Stimulated activated CD8-positive, alpha-beta memory T cell treated with anti-CD3 and anti-CD28 coated beads, Interleukin-2, amount 100 ng/mL, for 1 hour (primary cell): ENCODE measurements at places on chromosomes 4 and X.
A peak's percentile ranks its signal among the peaks of the same experiment; 100 is the strongest.

- DNase-seq = no peak
Measured at GRCh38 chr4:83269256-83269655, 15.3 kb downstream of the COQ2 start.

DNA sequence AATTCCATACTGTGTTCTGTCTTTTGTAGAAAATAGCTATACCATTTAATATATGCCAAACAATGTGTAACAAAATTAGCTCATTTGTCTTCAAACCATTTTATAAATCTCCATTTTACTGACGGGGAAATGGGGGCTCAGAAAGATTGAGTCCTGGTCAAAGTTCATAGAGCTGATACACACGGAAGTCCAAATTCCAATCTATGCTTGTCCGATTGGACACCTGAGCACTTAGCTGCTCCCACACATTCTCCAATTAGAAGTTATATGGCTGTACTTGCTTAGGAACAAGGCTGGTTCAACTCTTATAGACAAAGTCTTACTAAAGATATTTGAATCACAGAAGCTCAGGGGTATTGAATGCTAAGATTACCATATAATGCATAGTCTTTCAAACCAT is 185.2 kb downstream of the ANKRD50 start:
- no peak for DNase-seq

DNA sequence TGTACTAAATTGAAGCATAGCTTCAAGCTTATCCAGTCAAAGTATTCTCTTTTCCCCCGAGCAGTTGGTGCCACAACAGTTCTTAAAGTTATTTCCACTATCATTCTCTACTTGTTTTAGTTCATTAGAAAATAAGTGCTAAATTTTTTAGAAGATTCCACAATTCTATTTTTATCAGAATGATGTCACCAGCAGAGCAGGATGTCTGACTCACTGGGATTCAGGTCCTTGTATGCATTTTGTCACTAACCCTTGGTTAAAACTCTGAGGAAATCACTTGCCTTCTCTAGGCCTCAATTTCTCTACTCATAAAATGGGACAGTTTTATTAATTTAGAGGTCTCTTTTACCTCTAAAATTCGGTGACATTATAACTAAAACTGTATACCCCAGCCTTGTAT is 3.4 kb downstream of the DDX53 start:
- no peak for DNase-seq

DNA sequence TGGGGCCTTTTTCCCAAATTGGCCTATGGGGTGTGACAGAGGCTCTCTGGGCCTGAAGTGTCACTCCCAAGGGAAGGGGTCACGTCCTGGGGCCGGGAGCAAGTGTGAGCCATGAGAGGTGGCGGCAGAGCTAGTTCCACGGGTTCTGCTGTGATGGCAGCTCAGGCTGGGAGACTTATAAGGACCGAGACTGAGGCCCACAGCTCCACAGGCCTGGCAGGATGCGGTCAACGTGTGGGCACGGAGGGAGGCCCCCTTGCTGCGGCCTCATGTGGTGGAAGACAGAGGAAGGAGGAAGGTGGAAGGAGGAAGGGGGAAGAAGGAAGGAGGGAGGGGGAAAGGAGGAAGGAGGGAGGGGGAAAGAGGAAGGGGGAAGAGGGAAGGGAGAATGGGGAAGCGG is 7.2 kb upstream of the CPLX1 start:
- no peak for DNase-seq

GRCh38 chrX:1483843-1484637 is 31.3 kb upstream of the ASMTL start:
- DNase-seq = no peak

DNA sequence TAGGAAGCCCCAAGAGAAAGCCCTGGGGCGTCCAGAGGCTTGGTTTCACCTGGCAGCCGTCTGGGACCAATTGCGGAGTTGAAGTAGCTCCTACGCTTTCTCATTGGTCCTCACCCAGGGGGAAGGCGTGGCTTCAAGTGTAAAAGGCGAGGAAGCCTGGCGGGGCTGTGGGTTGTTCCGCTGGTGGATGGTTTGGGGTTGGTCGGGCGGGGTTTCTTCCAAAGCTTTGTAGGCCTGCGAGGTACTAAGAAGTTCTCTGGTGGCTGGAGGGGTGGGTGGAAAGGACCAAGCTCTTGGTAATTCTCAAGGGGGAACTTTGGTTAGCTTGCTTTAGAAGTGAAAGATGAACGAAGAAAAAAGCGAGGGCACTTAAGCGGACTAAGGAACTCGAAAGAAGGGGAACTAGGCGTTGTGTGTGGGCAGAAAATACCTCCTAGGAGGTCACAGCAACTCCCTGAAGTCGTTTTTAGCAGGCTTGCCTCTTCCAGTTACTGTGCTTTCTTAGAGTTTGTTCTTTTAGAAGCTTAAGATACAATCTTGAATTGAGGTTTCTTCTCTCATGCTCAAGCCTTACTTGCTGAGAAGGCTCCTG is 36.6 kb downstream of the CCNG2 start:
- DNase-seq = peak; percentile 35

DNA sequence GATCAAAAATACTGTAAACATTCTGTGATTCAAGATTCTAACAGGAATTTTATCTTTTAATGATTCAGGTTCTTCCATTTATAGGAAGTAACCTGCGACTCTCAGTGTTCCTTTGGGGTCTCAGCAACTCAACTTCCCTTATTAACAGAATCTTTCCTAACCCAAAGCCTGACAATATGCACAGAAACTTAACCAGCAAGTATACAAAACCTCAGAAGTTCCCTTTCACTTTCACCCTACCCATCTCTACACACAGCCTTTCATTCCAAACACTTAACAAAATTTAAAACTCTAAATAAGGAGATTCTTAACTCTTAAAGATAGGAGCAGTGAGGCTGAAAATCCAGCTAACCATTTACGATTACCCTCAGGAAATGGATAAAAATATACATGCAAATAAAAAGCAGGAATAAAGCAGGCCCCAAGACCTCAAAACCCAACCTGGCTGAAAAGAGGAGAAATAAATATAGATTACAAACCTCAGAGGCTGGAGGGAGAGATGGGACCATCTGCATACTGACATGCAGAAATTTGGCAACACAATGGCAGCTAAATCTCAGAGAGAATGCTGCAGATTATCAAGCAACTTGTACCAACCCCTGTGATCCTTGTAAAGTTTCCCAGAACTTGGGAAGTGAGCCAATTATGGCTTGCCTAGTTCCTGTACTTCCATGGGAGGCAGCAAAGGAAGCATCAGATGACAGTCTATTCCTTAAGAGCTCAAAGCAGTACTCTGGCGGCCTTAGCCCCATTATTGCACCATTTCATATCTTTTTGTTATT is 101.0 kb downstream of the ATP11C start:
- DNase-seq = no peak

DNA sequence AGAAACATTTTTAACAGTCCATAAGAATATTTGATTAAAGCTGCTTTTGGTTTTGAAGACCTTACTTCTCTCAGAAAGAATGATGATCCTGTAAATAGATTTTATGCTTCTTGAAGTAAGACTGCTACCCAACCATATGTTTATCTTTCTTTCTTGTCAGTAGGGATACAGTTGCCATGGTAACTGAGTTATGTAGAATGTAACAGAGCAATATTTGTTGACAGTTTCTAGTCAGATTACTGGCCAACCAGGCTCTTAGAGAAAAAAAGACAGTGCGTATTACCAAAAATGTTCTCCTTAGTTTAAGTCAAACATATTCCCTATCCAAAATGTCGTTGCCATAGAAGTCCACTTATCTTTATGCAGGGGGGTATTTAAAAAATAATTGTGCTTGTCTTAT is 456.8 kb downstream of the PRR32 start:
- no peak for DNase-seq

GRCh38 chr4:20676501-20677197 is 23.6 kb upstream of the PACRGL start:
- DNase-seq = no peak

DNA sequence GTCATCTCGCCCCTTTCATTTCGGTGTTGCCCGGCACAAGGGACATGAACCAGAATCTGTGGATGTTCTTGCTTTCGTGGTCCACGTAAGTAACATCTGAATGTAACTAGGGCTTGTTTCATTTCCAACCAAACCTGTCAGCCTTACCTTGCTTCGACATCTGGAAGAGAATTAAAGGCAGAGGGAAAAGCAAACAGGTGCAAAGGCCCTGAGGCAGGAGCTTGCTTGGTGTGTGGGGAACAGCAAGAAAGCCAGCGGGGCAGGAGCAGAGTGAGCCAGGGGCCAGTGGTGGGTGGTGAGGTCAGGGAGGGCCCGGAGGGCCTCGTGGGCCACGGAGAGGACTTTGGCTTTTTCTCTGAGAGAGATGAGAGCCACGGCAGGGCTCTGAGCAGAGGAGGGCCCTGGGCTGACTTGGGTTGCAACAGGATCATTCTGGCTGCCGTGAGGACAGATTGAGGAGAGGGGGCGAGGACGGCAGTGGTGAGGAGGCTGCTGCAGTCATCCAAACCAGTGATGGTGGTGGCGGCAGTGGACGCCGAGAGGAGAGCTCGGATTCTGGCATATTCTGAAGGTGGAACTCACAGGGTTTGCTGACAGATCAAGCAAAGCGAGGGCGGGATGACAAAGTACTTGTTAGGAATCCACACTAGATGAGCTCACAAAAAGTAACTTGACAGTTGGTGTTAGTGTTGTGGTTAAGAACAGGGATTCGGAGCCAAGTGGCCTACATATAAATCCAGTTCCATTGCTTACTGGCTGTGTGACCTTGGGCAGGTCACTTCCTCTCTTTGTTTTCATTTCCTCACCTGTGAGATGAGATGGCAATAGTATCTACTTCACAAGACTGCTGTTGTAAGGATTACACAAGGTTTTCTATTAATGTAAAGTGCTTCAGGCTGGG is 6.8 kb upstream of the WDR13 start:
- DNase-seq = no peak

DNA sequence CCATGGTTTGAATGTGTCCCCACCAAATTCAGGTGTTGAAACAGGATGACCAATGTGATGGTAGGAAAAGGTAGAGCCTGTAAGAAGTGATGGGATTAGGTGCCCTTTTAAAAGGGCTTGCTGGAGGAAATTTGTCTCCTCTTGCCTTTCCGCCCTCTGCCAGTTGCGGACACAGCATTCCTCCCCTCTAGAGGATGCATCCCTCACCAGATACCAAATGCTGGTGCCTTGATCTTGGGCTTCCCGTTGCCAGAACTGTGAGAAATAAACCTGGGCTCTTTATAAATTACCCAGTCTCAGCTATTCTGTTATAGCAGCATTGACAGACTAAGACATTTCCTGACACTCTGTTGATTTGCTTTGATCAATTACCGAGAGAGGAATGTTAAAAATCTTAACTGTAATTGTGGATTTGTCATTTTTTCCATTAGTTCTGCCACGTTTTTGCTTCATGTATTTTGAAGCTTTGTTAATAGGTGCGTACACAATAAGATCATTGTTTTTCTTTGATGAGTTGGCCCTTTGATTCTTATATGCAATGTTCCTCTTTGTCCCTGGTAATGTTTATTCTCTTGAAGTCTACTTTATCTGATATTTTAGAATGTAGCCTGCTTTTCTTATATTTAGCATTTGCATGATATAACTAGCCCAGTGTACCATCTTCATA is 13.3 kb downstream of the NFKB1 start:
- no peak for DNase-seq

- no peak for DNase-seq
Measured at GRCh38 chr4:145861336-145862318, 77.0 kb downstream of the ZNF827 start.

GRCh38 chrX:52923781-52924241 is 26.7 kb downstream of the FAM156B start:
- no peak for DNase-seq

DNA sequence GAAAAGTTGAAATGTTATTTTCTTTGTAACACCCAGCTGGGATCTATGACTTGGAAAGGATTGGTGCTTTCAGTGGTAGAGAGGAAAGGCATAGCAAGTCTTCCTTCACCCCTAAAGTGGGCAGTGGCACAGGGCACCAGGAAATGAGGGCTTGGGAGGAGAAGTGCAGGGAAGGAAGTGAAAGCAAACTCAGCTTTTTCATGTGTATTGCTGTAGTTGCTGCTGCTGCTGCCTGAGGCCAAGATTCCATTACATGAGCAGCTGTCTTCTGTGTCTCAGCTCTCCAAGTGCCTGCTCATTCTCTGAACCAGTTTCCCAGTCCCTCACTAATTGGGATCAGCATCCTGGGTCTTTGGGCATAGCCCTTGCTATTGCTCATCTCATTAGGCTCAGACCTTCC is 2.6 kb downstream of the HCCS start:
- no peak for DNase-seq

DNA sequence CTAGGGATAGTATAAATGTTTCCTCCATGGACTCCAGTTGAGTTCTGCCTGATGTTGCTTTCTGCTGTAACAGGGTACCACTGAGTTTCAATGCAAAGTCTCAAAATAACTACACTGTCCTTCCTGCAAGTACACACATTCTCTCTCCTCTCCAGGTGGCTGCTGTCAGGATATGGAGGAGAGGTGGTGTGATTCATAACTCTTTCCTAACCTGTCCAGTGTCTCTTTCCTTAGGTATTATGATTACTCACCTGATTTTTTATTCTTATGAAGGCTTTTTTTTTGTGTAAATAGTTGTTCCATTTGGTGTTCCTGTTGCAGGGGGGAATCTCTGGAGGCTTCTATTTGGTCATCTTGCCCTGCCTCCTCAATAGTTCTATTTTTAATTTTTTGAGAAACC is 39.8 kb upstream of the POF1B start:
- DNase-seq = no peak

DNA sequence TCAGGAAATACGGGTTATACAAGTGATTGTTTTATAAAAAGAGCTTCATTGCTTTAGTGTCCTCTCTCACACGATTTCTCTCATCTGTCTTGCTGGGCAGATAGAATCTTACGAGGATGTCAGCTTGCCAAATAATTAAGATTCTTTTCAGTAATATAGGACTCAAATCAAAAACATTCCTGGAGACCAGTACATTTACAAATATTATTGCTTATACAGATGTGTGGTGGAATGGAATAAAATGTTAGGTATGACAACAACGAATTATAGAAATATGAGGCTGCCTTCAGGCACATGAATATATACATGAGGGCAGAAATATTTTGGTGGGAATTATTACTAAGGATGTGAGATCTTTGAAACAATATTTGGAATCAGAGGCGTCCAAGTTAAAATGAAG is 88.9 kb downstream of the GC start:
- DNase-seq = no peak

GRCh38 chr4:102449751-102450352 is 51.3 kb upstream of the NFKB1 start:
- DNase-seq = no peak

- DNase-seq = no peak
Measured at GRCh38 chrX:17459661-17460060, 84.7 kb downstream of the NHS start.

GRCh38 chrX:48992341-48992740 is 9.7 kb downstream of the GRIPAP1 start:
- DNase-seq = no peak

- DNase-seq = no peak
Measured at GRCh38 chrX:11259437-11259836, 33.8 kb upstream of the AMELX start.

GRCh38 chr4:113270520-113271319 is 221.3 kb downstream of the ANK2 start:
- no peak for DNase-seq

GRCh38 chrX:151725338-151725614 is 9.3 kb upstream of the CNGA2 start:
- DNase-seq = no peak
